Kasumi-1 (cell line): ENCODE measurements at places on chromosomes 3 and 15.

DNA sequence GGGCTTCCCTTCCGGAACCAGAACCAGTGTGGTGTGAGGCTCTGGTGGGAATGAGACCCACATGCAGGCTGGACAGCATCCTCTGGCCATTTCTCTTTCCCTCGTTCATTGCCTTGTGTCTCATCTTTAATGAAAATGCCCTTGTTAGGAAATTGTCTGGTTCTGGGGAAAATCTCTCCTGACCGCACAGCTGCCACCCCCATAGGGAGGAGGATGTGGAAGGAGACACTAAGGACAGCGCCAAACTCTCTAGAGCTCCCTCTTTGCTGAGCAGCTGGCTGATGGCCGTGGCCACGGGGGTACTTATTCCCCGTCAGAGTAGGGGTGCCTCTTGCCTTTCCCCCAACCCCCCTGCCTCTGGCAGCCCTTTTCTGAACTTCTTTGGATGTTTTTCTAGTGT lies 297.6 kb upstream of the C2CD4B start:
- no peak for DNase-seq

- no peak for DNase-seq
These were observed 6.5 kb upstream of the UTS2B start for GRCh38 chr3:191336833-191337232.

GRCh38 chr3:150765949-150766720 lies 3.2 kb upstream of the SIAH2 start:
- DNase-seq, result no peak

GRCh38 chr3:64266065-64266931 lies 41.0 kb upstream of the PRICKLE2 start:
- no peak for DNase-seq

DNA sequence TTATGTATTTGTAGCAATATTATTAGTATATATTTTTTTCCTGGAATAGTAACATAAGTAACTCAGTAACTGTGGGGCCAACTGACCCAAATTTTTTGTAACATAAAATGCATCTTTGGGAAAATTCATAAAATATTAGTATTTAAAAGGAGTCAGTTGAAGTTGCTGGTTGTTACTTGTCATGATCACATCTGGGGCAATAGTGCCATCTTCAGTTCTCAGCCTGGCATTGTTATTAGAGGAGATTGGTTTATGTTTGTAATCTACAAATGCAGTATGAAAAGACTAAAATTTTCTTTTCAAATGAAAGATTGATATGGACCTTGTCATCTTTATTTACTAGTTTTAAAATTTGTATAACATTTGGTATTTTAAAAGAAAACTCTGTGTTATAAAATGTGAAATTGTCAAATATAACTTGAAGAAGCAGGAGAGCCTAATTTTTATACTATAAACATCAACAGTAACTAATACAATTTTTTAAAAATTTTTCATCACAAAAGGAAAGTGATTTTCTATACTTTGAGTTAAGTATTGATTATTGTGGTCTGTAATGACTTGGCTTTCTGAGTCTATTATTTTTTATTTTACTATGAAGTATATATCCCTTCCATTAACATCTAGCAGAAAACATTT lies 38.8 kb upstream of the MLF1 start:
- DNase-seq, result peak; percentile 58

GRCh38 chr3:16437640-16438039 lies 75.9 kb downstream of the RFTN1 start:
- no peak for DNase-seq

DNA sequence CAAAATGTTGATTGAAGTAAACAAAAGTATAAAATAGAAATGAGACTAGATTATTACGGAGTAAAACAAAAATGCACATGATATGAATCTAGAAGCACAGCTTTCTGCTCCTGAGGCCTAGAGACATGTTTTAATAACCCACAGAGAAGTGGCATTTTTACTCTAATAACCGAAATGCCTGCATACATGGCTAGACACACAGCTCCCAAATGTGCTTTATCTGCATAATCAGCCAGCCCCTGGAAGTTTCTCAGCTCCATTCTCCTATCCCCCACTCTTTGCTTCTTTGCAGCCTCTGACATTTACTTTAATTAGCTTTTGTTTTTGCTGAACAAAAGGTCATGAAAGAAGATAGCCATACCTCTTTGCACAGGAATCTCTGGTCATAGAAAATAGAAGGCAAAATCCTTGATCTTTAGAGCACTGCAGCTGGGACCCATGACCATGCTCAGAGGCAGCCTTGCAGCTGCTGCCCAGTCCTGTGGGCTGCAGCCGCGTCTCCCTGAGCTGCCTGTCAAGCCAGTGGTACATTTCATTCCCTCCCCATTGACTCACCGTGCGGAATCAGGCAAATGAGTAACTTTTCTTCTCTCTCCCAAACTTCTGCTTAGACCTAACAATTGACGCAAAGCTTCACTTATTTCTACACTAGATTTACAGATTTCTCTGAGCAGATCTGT lies at the start of gene VEPH1:
Gene VEPH1, minus strand, starts transcription at position 501 of the 680 bp plus-strand sequence. CDS start 8,067 bp downstream, outside the sequence.
- DNase-seq, result no peak

DNA sequence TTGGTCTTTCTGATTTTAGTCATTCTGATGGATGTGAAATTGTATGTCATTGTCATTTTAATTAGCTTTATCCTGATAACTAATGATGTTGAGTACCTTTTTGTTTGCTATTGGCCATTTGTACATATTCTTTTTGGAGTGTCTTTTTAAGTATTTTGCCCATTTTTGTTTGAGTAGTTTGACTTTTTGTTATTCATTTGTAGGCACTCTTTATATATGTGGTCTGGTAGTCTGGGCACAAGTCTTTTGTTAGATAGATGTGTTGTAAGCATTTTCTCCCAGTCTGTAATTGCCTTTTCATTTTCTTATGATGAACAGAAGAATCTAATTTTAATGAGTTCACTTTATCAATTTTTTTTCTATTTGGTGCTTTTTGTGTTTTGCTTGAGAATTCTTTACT lies 14.6 kb downstream of the GPR160 start:
- DNase-seq, result no peak

- DNase-seq, result peak; percentile 70
These were observed 1.5 kb downstream of the MGA start for GRCh38 chr15:41661518-41662225.

- DNase-seq, result no peak
These were observed 211.9 kb downstream of the KCNAB1 start for GRCh38 chr3:156332304-156332703.

DNA sequence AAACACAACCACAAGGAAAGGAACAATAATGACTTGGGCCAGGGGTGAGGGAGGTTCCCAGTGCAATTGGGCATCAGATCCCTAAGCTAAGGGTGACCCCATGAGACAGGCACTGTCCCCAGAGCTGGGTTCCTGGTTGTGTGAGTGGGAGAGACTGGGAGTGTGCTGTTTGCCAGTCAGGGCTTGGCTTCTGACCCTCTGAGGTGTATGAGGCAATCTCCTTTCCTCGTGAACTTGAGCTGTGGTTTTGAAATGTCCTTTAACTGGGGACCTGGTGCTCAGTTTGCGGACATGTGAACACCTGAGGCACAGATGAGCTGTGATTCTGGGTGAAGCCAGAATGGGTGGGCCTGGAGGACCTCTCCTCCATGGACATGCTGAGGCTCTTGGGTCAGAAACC lies 58.5 kb upstream of the PLXNA1 start:
- DNase-seq, result no peak

DNA sequence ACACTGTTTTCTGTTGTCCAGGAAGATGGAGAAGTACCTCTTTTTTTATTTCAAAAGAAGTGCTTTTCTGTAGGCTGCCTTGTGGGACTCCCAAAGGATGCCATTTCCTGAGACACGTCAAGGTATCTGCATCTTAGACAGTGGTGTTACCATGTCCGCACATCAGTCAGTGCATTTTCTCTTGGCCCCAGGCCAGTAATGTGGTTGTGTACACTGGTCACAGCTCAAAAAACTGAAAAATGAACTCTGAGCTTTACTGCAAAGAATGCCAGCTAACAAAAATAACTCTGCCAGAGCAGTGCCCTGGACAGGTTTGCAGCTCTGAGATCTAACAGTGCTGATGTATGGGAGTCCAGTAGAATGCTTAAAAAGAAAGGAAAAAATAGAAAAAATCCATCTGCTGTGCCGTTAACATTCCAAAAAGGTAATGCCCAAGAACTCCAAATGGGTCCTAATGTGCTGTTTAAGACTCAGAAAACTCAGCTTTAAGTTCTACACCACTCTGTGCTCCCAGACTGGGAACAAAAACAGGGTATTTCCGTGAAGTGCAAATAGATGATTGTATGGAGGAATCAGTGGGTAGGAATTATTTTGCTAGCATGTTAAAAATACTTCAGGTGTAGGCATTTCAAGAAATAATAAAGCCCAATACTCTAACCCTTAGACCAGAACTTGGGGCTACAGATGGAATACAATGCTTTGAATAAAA lies 315.9 kb downstream of the FEZF2 start:
- DNase-seq, result no peak

GRCh38 chr3:16055606-16056211 lies 118.8 kb upstream of the GALNT15 start:
- no peak for DNase-seq

- no peak for DNase-seq
These were observed 27.7 kb upstream of the LRRN1 start for GRCh38 chr3:3771567-3771966.

- DNase-seq, result no peak
These were observed 143.4 kb upstream of the TSC22D2 start for GRCh38 chr3:150264561-150265279.

DNA sequence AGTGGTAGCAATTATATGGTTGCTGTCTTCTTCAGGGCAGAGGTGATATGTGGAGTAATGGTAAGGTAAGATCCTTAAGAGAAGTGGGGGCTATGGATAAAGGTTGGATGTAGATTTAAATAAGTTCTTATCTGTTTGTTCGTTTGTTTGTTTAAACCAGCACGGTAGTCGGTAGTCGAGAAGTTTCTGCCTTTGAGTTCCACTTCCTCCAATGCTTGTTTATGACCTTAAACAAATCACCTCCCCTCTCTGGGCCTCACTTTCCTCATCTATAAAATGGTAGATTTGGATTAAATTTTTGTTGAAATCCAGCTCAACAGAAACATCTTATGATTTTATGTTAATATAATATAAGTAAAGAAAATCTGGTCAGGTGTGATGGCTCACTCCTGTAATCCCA lies 11.8 kb downstream of the DAPK2 start:
- no peak for DNase-seq

DNA sequence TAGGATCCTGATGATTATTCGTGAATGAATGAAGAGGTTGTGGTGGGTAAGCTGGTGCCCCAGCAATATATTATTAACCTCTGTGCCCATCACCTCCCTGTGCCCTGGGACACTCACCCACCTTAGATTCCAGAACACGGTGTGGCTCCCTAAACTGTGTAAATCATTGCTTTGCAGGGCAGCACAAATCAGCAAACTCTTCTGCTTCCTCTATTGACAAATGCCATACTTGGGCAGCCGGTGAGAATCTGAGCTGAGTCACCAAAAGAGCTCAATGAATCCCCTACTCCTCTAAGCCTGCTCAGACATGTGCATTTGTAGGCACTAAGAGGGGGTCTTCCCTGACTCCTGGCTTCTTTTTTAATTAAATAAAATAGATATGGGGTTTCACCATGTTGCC lies 15.7 kb downstream of the UQCC5 start:
- no peak for DNase-seq

DNA sequence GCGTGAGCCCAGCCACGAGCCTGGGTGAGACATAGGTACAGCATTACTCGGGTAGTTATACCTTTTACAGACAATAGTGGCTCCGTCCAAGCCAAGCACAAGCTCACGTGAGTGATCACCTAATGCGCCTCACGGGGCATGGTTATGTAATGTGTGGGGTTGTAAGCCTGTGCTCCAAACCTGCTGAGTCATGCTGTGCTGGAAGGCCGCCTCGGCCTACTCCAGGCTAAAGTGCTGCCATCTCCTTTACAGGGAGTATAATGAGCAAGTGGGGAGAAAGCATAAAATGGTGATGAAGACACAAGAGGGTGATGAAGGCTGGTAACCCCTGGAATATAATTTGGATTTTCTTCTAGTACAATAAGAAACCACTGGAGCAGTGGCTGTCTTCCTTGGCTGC lies 175.8 kb upstream of the STT3B start:
- DNase-seq, result no peak

DNA sequence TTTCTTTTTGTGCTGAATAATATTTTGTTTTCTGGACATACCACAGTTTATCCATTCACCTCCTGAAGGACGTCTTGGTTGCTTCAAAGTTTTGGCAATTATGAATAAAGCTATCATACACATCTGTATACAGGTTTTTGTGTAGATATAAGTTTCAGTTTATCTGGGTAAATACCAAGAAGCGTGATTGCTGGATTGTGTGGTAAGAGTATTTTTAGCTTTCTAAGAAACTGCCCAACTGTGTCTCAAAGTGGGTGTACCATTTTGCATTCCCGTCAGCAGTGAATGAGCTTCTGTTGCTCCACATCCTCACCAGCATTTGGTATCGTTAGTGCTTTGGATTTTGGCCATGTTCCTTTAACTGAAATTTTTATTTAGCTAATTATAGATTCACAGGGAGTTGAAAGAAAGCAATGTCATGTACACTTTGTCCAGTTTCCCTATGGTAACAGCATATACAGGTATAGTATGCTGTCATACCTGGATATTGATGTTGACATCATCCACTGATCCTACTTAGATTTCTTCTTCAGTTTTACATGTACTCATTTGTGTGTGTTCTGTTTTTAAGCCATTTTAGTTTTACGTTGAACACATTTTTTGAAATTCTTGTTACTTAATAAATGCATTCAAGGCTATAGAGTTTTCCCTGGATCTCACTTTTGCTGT lies 11.9 kb downstream of the ARID3B start:
- no peak for DNase-seq

DNA sequence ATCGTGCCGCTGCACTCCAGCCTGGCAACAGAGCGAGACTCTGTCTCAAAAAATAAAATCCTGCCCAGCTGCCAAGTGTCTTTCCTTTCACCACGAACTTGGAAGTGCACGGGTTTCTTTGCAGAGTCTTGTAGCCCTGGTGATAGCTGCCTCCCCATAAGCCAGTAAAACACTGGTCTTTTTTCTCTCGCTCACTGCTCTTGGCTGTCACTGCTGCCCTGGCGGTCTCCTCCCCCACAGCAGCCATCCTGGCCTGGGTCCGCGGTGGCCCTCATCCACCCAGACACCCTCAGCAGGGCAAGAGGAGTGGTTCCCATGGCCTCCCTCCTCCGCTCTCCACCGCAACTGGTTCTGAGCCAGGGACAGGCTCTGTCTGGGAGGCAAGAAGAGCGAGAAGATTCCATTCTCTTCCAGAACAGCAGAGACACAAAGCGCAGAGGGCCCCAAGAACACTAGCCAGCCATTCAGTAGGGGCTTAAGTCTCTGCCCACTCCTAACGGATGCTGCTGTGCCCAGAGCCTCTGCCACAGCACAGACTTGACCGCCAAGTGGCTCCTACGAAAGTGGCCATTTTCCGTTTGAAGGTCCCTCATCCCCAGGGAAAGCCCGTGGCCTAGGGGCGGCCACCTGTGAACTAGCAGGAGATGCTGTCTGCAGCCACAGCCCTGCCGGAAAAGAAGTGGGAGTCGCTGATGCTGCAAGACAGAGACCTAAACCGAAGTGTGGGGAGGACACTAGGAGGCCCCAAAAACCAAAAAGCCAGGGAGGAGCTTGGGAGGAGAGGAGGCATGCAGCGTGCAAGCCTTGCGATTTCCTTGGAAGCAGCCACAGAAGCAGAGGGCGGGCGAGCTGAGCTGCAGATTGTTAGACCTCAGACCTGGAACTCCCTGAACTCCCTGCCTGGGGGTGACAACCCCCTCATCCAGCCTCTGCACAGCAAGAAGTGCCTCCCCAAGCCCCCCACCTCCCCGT lies 44.1 kb downstream of the KLHL25 start:
- DNase-seq, result peak; percentile 79
